Activated gamma-delta T cell treated with anti-CD3 and anti-CD28 coated beads, Interleukin-2, amount 50 U/mL, for 16 hours (primary cell): ENCODE measurements at places on chromosomes 5 and 9.

DNA sequence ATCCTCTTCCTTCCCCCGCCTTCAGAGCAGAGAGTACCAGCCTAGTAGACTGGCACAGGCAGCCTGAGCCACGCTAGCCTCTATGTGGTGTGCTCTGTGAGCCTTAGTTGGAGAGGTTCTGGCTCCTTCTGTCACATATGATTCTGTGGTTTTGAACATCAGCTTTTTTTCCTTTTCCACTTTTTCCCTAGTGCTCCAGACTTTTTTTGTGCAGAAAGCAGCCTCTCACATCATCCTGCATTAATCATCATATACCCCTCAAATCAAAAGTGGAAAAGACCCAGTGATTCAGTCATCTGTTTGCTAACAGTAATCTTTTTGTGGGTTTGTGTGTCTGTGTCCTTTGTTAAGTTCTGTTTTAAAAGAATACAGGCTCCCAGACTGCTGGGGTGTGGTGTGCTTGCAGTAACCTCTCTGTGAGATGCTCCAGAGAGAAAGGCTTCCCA lies 663.9 kb upstream of the RGMB start:
- no peak for DNase-seq

GRCh38 chr5:56019306-56020272 lies 24.8 kb upstream of the IL6ST start:
- DNase-seq = no peak

DNA sequence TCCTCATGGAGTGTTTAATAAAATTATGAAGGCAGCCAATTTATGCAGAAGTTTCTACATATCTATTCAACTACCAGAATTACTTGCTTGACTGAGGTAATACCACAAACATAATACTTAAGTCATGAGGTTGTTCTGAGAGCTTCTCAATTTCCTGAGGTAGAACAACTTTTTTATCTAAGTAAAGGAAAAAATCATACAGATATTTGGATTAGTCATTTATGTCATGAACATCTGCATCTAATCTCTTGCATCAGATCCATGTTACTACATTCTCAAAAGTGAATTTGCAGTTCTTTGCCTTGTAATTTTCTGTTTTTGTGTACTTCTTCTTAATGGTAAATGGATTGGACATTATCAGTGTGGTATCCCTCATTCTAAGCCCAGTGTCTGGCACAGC lies 60.4 kb upstream of the RGMB start:
- no peak for DNase-seq

GRCh38 chr5:83256091-83256780 lies 178.9 kb downstream of the XRCC4 start:
- DNase-seq = no peak

- no peak for DNase-seq
Measured at GRCh38 chr9:15570769-15571168, 17.9 kb downstream of the CCDC171 start.
